ENCODE measurements at places on chromosomes 11 and 22.

DNA sequence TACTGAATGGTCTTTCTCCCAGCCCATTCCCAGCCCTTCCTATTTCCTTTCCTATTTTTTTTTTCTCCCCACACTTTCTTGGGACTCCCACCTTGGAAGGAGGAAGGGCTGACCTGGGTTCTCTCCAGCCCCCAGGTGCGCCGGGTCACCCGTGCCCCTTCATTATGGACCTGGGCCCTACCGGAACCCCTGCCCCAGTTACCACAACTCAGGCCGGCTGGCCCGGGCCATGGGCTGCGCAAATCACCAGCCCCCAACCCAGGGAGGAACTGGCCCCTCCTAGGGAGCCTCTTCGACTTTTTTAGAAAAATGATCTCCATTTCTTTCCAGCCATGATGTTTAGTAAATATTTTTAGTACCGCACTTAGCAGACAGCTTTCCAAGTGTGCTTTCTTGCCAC is 62.2 kb downstream of the MORC2 start:
- no peak for DNase-seq

DNA sequence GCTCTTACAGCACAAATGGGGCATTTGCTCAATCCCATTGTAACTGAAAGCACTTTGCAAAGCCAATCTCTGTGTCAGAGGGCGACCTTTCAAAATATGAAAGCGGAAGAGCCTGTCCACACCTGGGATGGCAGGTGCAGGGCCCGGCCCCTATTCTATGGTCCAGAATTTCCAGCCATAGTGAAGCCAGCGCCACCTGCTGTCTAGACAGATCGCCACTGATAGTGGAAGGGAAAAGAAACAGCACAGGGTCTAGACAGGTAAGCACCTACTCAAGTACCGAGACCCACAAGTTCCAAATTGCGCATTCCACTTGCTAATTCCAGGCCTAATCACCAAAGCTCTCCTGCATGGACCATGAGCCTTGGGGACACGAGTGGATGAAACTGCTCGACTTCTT is 141.4 kb downstream of the NTM start:
- DNase-seq, result no peak

DNA sequence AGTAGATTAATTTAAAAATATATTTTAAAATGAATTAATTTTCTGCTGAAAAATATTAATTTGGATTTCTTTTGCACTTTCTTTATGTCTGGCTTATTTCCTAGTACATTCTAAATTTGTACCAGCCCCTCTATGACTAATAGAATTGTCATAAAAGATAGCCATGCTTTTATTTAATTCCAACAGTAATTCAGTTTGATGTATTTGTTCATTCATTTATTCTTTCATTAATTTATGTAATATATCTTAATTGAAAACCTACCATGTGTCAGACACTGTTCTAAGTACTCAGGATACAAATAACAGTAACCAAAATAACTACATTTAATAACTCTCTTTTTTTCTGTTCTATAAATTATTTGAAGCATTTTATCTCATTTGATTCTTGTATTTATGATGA is 264.0 kb upstream of the CCDC179 start:
- no peak for DNase-seq

GRCh38 chr11:75549370-75549958 is 12.6 kb upstream of the SERPINH1 start:
- DNase-seq, result no peak

DNA sequence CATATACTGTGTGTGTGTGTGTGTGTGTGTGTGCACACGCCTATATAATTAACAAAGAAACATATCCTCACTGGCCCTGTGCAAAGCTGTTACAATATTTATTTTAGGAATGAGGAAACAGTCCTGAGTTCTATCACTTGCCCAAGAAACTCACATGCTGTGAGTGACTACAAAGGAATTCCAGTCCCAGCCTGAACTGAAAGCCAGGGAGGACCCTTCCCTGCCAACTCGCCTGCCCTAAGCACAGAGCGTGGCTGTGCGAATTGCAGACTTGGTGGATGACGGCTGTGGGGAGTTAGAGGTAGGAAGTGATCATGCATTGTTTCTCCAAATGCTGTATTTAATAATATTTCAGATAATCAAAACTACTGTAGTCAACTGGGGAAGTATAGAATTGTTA is 26.4 kb upstream of the CD5 start:
- DNase-seq, result no peak

Data from effector CD8-positive, alpha-beta T cell (primary cell).